ENCODE measurements at places on chromosomes 13 and 19. TPM values are rescaled to one million over a fixed set of nuclear protein-coding genes. Genes with fewer than 3 reads are reported as not detected.

JUND gene
- total RNA-seq = 70.7 TPM

DNA sequence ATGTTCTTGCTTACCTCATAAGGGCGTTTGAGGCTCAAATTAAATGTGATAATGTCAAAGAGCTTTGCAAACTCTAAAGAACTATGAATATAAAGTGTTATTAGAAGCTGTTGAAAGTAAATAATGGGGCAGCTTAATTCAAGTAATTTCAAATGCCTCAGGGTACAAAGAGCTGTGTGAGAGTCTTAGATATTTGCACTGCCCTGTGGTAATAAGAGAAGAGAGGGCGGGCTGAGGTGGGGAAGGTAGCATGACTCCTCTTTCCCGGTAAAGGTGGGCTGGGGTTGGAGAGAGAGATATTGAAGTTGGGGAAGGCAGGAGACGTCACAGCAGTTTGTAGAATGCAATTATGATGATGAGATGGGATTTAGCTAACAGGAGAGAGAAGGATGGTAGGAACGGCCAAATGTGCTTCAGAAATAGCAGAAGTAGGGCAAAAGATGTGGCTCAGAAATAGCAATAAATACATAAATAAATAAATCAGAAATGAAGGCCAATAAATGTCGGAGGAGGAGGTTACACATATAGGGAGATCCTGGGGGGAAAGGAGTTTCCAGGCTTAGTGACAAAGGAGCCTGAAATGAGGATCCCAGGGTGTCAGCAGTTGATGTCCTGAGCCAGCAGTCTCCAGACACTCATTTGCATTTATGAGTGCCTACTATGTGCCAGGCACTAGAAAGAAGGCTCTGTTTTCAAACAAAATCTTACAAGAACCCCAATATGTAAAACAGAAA is 35.7 kb upstream of the RCBTB2 start:
- no peak for DNase-seq

DNA sequence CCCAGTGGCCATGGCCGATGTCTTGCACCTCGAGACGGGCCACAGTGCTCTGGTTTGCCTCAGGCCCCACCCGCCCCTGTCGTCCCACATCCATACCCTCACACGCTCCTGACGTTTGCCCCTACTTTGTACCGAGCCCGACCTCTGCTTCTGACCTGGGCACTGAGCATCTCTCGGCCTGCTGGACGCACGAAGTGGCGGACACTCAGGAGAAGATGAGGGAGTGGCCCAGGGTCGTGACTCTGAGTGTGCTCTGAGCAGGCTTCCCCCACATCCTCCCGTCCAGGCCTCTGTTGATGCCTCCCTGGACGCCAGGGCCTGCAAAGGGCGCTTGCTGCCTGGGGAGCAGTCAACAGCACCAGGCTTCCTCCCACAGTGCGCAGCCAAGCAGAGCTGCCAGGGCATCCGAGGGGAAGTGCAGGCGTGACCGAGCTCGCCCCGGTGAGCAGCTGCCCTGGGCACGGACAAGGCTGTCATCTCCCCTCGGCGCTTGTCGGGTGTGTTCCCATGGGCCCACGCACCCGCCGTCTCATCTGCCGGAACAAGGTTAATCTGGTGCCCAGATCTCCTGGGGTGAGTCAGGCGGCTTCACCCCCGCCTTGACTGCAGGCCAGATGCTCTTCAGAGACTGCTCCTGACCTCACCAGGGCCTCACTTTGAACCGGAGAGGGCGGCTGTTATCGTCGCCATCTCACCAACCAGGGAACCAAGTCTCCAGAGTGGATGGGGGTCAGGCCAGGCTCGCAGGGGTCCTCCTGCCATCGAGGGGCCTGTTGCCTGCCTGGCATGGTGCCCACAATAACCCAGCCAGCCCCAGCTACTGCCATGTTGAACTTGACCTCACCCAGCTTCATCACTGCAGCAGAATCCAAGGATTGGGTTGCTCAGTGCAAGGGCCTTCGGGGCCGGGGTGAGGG is 27.2 kb downstream of the COMP start:
- DNase-seq = no peak

DNA sequence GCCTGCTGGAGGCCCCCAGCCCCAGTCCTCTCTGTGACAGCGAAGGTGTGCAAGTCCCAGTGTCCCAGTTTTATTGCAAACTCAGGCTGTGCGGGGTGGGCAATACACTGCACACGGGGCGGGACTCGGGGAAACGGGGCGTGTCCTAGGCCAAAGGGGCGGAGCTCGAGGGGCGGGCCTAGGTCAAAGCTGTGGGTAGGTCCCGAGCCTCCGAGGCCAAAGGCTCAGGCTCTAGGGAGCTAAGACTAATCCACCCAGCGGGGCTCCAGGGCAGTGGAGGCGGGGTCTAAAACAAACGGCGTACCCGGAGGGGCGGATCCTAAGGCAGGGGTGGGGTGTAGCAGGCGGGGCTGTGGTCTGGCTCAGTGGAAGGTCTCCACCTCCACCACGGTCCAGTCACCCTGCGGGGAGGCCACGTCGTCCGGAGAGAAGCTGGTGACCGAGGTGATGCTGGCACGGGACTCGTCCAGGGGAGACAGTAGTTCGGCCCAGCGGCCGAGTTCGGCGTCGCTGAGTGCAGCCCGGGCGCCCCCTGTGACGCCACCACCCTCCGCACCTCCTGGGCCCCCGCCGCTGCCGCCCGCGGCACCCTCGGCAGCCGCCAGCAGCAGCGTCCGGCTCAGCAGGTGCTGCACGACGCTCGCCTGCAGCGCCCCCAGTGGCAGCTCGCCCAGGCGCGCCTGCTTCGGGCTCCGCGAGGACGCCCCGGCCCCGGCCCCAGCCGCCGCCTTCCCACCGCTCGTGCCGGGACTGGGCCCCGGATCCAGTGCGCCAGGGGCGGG is 5.3 kb downstream of the PRR36 start:
- peak; percentile 33 for DNase-seq

DNA sequence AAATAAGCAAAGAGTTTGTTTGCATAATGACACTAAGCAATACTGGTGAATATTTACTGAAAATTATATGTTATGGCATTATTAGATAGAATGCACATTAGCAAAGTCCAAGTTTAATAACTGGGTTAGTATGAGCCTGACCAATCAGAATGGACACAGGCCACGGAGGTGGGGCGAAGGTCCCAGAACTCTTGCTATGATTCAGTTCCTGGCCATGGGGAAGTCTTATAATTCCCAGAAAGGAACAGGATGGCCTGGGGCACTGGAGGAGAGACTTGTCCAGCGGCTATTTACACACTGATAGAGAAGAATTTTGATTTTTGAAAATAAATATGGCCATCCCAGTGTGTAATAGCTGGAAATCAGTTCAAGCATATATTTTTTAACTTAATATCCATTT is 372.0 kb downstream of the EFNB2 start:
- no peak for DNase-seq

PCDH9 gene
- 113 TPM for total RNA-seq

SOX1 gene
- total RNA-seq = 8.3 TPM

DNAJB1 gene
- 33.5 TPM for total RNA-seq

GRCh38 chr13:71867131-71867814 is at the start of gene DACH1:
TSS of gene DACH1 (minus strand) at chr13:71867204.
- DNase-seq = peak; percentile 45

- no peak for DNase-seq
Measured at GRCh38 chr13:72199640-72200039, 332.6 kb upstream of the DACH1 start.

- no peak for DNase-seq
Measured at GRCh38 chr13:84238381-84238780, 356.1 kb upstream of the SLITRK1 start.

DNA sequence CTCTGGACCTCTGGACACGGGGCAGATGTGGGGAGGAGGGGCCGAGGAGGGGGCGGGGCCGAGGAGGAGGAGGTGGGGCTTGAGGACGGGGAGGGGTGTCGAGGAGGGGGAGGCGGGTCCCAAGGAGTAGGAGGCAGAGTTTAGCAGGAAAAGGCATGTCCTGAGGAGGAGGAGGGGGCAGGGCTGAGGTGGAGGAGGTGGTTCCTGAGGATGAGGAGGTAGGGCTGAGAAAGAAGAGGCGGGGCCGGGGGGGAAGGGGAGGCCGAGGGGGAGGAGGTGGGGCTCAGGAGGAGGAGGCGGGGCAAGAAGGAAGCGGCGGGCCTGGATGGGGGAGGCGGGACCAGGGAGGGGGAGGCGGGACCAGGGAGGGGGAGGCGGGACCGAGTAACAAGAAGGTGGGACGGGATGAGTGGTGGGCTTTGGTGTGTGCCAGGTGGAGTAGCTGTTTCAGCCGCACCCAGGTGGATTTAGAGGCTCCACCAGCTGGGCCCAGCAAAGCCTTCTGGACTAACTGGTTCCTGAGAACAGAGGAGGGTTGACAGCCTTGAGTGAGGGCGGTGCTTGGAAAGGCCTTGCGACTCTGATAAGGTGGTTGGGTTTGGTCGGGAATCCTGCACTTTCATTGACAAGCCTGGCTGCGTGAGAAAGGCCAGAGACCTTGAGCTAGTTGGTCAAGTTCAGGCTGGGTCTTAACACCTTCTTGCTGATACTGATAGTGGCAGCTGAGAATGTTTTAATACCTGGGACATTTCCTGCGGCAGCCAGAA is 7.7 kb downstream of the TECR start:
- no peak for DNase-seq

- no peak for DNase-seq
Measured at GRCh38 chr19:7529246-7529600, 6.3 kb upstream of the PNPLA6 start.

Data from occipital lobe (tissue), 3 donors.